Epithelial cell of esophagus (primary cell): ENCODE measurements at places on chromosomes 7 and 10.

- no peak for DNase-seq
Measured at GRCh38 chr10:79250259-79250658, 97.0 kb upstream of the PPIF start.

DNA sequence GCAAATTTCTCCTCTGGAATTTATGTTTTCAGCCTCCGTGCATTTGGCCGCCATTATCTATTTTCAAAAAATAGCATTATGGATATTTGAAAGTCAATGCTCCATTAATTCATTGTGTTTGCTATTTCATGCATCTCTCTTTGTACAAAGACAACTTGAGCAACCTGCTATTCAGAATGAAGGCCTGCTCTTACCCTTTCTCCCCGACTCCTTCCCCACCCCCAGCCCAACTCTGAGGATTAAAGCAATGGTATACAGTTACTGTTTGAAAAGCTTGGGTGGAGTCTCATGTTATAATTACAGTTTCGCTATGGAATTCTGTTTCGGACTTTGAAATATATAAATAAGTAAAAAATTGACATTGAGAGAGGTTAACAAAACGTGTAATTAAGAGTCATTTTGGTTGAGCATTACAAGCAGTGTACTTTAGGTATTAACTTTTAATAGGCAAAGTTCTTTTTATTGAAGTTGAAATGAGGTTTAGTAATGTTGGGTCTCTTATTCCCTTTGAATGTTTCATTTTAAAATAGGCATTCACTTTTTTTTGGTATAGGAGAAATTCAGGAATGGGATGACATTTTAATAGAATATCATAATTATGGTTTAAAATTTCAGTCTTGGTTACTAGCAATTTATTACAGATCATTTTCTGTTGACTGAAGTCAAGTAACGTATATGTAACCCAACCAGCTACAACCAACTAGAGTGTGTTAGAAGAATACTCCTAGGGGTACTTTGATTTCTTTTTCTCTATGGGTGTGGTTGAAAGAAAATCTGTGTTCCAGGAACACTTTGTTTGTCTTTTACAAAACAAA is 93.1 kb downstream of the ARID5B start:
- no peak for DNase-seq

GRCh38 chr7:34831436-34831835 is 173.4 kb downstream of the NPSR1 start:
- DNase-seq: no peak

- peak; percentile 67 for DNase-seq
Measured at GRCh38 chr7:96426027-96426426, 104.1 kb upstream of the SLC25A13 start.

DNA sequence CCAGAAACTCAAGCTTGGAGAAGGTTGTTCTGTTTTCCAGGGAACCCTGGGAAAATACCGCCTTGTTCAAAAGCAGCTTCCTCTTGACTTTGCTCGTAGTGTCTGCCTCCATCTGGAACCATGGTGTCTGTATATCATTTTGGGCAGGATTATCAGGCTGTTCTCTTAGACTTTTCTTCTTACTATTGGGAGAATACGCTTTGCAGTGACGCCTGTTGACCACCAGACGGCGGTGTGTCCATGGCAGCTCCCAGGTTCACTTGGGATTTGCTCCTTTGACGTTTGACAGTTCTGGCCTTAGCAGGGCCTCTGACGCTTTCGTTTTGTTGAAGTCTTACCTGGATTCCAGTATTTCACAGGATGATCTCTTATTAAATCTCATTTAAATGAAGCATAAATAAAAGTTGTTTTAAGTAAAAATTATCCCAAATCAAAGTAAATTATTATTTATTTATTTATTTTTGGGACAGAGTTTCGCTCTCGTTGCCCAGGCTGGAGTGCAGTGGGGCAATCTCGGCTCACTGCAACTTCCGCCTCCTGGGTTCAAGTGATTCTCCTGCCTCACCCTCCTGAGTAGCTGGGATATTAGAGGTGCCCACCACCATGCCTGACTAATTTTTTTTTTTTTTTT is 41.8 kb upstream of the GJD4 start:
- peak; percentile 77 for DNase-seq

DNA sequence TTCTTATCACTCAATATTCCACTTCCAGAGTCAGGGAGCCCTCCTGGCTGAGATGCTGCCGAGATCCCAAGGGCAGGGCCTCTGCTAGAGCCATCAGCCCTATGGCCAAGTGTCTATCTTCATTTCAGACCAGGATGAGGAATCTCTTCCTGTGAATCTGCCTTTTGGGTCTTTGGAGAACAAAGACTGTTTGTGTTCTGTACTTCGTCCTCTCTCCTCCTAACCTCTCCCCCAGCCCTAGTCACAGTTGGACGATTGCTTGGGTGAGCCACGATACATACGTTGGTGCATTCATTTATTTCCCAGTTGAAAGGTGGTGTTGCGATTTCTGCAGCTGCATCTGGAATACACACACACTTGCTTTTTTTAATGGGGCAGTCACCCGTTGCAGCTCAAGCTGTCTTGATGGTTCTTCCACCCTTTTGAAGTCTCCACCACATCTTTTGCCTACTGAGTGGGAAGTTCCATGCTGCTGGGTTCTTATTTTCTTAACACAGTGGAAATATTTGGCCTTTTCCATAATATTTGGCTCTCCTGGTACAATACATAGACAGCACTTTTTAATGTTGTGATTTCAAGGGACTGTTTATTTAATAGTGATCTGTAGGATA is 26.7 kb downstream of the SH3PXD2A start:
- no peak for DNase-seq

- peak; percentile 51 for DNase-seq
Measured at GRCh38 chr10:92573091-92573797, 649 bp downstream of the IDE start.

- DNase-seq: peak; percentile 35
Measured at GRCh38 chr7:105935250-105935649, 27.8 kb upstream of the CDHR3 start.

DNA sequence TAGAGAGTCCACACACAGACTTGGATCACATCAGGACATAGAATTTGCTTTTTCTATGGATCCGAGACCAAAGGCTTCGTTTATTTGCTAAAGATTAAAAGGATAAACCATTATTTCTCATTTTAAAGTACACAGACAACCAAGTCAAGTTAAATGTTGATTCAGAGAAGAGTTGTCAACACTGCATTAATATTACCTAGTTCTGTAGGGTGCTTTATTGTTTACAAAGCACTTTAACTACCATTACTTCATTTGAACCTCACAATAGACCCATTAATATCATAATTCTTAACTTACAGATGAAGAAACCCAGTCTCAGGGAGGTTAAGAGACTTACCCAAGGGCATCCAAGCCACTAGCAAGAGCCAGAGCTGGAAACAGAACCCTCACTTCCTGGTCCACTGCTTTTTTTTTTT is 43.2 kb upstream of the GSAP start:
- DNase-seq: no peak

GRCh38 chr10:59536167-59537014 is 173.3 kb downstream of the SLC16A9 start:
- peak; percentile 61 for DNase-seq

- DNase-seq: no peak
Measured at GRCh38 chr7:138449580-138449979, 10.5 kb upstream of the TRIM24 start.

DNA sequence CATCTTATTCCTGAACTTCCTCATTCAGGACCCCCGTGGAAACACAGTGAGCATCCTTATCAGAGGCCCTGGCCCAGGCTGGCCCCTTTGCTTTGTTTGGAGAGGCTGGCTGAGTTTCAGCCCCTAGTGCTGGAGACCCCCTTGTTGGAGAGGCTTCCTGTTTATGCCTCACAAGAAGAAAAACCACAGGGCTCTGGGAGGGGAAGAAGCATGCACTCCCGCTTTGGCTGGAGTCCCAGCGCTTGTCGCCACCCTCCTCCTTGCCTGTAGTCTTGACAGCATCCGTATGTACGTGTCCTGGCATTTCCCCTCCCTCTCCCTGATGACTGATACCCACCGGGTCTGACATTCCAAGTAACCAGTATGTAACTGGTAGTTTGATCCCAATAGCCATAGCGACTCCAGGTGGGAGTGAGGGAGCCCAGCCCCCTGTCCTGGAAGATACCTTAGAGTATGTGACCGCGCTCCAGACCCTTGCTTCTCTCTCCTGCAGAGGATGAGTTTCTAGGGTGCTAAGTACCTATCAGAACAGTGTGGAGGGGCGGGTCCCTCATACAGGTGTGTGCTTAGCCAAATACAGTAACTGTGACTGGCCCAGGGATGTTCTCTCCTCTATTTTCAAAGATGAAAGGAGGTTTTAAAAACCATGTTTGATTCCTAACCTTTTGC is 6.9 kb upstream of the ATP6V0E2 start:
- peak; percentile 73 for DNase-seq

DNA sequence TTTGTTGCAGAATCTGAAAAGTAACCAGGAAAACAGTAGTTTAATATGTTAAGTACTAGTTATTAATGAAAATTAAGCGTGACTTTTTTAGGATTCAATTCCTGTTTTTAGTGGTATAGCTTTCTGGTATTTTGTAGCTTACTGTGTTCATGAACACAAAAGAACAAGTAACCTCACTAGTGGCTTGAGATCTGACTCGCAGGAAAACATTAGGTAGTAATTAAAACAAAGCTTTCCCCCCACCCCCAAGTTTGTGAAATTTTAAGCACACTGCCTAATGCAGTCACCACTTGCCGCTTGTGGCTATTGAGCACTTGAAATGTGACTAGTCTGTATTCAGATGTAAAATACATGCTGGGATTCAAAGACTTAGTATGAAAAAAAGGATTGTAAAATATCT is 102.5 kb upstream of the RPA3 start:
- no peak for DNase-seq

DNA sequence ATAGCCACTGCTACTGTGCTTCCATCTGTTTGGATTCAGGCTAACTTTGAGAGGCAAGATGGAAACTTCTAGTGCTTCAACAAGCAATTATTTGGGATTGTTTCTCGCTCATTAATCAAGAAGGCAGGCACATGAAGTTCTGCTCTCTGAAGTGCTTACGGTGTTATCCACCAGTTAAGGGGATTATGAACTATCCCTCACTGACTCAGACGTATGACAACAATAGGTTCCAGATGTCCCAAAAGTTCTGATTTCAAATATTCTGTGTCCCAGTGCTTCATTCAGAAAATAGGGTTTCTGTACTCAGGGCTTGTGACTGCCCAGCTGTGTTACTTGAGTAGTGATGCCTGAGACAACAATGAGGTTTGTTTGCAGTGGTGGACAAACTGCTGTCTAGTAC is 81.0 kb downstream of the HACD1 start:
- DNase-seq: no peak

- DNase-seq: no peak
Measured at GRCh38 chr10:107031931-107032699, 132.4 kb downstream of the SORCS1 start.

DNA sequence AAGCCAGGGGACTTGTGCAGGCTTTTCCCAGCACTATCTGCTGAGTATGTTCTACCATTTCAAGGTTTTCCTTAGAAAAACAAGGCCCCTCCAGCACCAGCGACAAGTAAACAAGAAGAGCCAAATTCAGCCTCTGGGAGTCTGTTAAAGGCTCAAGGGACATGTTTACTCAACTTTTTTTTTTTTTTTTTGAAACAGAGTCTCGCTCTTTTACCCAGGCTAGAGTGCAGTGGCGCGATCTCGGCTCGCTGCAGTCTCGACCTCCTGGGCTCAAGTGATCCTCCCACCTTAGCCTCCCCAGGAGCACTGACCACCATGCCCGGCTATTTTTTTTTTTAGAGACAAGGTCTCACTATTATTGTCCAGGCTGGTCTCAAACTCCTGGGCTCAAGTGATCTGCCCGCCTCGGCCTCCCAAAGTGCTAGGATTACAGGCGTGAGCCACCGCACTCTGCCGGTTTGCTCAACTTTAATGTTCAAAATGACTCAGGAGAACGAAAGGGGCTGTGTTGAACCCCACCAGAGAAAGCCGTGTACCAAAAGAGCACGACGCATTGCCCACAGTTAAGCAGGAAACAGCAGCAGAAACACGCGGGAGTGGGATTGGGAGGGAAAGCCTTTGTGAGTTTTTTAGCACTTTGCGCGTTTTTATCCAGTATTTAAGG is 772 bp downstream of the PRDX3 start:
- peak; percentile 37 for DNase-seq

DNA sequence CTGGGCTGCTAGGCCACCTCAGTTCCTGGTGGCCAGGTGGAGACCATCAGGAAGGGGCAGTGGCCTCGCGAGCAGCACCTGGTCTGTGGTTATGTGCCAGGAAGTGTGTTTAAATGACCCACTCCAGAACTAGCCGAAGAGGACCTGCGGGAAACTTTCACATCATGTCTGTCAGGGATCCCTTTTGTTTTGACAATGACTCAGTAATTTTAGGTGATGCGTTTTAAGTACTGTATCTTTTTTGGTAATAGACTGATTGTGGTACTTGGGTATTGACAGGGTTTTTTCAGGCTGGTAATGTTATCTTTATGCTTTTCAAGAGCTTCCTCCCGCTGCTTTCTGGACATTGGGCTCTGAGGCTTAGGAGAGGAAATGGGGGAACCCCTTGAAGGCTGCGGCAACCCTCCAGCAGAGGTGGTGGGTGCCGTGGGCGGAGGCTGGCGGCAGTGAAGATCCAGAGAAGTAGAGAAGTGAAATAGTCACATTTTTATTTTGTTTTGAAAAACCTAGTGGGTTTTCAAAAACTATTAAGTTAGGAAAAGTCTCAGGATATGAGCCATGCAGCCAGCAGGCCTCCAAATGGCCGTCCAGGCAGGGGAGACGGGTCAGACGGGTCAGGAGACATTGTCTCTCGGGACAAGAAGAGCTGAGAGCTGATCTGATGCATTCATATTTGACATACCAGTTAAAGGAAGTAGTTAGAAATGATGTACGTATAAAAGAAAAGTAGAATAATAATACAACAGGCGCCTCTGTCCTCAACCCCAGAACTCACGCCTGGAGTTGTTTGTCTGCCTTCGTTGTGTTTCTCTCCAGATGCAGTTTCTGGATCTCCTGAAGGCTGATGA is 27.7 kb downstream of the PPP2R2D start:
- DNase-seq: peak; percentile 28

GRCh38 chr7:79410345-79410744 is 43.1 kb downstream of the MAGI2 start:
- DNase-seq: peak; percentile 61

GRCh38 chr7:137209151-137209817 is 134.2 kb downstream of the PTN start:
- peak; percentile 17 for DNase-seq

- peak; percentile 96 for DNase-seq
Measured at GRCh38 chr10:89275383-89275782, 23.8 kb upstream of the LIPA start.

DNA sequence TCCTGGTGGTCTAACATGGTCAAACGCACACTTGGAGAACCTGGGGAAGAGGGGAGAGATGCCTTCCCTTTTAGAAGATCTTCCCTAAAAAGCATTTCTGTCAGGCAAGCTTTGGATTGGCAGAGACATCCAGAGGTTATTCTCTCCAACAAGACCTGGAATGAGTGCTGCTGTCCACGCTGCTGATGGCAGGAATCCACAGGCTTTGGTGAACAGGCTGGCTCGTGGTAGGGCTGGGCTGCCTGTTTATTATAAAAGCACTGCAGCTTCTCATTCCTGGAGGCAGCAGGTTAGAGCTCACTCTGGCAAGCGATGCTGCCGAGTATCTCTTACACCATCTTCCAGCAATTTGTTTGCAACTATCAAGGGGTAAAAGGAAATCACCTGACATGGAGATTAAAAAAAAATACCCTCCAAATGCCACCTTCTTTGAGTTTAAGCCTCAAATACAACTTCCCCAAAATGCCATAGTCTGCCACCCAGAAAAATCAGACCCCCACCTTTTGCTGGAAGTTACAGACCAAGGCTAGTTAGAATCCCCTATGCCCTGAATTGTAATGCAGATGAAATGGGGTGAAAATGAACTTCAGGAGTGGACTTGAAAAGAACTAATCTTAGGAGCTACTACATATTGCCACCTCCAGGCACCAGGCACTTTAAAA is 152.1 kb upstream of the KMT2E start:
- no peak for DNase-seq
